ENCODE measurements at places on chromosomes 11 and 22.

GRCh38 chr11:2420502-2421225 is 20.1 kb downstream of the TSSC4 start:
- peak; percentile 32 for DNase-seq

GRCh38 chr22:23818541-23818940 is 20.3 kb downstream of the DERL3 start:
- DNase-seq: no peak

GRCh38 chr11:13012056-13012661 is 3.0 kb downstream of the RASSF10 start:
- no peak for DNase-seq

DNA sequence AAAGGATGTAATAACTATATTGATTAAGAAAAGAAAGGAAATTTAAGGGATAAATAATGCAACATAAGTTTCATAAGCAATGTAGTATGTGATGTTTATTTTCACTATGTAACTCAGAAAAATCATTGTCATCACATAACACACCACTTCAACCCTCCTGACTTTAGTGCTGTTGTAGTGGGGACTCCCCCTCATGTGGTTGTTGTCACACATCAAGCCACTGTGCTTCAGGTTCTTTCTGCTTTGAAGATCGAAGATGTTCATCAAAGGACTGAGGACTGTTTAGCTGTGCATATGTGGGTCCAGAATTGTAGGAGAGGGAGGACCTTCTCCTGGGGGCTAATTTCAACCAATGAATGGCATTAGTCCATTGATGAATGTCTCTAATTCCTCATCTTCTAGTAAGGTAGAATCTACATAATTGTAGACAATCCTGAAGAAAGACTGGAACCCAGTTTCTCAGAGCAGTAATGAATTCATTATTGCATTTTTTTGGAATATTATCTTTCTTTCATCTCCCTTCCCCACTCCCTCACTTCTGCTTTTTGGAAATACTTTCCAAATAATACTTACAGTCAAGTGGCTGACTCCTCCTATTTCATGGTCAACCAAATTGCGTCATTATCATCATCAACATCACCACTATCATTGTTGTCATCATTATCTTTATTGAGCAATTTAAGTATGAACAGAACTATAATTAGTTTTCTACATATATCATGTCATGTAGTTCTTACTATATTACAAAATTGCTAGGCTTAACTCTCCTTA is 9.8 kb upstream of the CARD16 start:
- DNase-seq: no peak

- no peak for DNase-seq
Observed at GRCh38 chr22:17910561-17911311, 113.6 kb downstream of the MICAL3 start.

- DNase-seq: no peak
Observed at GRCh38 chr11:78432956-78433355, 15.3 kb upstream of the GAB2 start.

DNA sequence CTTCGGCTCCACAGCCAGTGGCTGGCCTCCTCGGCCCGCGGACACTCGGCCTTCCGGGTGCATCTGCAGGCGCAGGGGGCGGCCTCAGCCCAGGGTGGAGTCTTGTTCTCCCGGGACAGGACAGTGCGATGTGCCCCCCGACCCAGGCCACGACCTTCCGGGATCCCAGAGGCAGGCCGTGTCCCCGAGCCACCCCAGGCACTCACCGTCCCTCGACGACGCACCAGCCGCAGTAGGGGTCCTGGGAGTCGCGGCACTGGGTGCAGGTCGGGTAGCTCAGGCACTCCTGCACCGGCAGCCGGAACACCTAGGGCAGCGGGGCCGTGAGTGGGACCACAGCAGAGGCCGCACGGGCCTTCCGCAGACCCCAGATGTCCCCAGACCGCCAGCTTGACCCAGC is 17.6 kb upstream of the MAPK11 start:
- no peak for DNase-seq

DNA sequence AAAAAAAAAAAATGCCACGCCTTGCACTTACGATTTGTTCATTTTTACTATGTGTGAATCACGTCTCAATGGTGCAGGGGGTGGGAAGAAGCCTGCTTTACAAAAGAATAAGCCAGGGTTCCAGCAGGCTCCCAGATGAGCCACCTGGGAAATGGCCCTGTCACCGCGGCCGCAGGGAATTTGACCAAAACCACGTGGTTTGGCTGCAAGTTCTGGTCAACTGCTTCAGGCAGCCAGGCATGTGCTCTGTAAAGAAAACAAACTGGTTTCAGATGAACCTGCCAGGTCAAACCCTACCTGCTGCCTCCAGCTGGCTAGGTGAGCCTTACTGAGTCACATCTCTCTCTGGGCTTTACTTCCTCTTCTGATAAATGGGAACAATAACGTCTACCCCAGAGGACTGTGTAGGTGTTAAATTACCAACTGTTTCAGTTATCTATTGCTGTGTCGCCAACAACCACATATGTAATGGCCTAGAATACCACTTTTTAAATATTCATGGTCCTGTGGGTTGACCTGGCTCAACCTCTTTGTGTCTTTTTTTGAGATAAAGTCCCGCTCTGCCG is 30.5 kb upstream of the GCAT start:
- no peak for DNase-seq

GRCh38 chr11:16440136-16440535 is 83.8 kb upstream of the SOX6 start:
- DNase-seq: no peak

GRCh38 chr11:27699926-27700350 is 317 bp downstream of the BDNF start:
- DNase-seq: no peak

DNA sequence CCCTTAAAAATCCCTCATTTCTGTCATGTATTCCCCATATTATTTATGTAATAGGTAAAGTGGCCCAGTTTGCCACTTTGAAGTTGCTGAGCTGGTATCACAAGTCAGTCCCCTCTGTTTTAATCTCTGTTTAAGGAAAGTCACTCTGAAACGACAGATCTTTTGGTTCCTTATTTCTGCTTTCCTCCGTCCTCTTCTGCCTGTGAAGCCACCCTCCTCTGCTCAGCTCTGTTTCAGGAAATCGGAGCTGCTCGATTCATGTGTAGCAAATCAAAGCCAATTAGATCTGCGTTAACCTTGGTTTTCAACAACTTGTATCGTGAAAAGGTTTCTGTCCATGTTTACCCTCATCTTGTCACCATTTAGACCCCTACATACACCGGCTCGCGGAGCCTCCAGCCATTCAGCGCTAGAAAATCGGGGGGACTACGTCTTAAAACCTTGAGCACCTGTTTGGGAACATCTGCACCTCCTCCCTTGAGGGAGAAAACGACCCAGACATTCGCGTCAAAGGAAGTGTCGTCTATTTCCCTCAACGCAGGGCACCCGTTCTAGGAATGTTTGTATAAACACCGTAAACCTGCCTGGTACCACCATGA is 576 bp upstream of the SC5D start:
- no peak for DNase-seq

- no peak for DNase-seq
Observed at GRCh38 chr22:37816543-37817180, 6.5 kb upstream of the GALR3 start.

DNA sequence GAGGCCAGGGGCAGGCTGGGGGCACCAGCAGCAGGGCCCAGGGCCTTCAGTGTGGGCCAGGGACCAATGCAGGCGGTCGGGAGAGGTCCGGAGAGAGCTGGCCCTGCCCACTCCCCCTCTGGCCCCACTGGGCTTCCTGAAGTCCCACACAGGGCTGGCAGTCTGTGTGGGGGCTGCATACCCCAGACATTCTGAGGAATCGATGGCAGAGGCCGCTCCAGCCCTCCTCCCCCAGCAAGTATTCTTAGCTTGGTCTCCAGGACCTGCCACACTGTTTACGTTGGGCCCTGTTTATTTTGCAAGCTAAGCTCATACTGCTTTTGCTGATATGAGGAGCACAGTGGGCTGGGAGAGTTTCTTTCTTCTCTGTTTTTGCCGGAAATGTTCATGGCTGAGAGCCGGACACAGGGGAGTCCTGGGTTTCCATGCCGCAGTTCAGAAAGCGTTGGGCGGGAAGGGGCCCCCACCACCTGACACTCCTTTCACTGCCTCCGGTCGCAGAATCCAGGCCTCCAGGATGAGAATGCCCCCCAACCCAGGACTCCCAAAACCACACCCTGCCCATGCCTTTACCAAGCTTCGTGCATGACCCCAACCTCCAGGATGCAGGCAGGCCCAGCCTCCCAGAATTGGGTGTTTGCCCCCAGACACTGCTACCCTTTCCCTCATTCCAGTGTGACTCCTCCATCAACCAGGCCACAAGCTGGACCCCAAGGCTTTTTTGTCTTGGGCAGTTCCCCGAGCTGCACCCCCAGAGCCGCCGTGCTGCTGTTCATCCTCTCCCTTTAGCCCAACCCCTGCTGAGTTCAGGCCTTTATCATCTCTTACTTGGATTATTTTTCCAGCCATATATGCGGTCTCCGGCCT is 81.8 kb upstream of the KCNQ1OT1 start:
- no peak for DNase-seq

GRCh38 chr11:86108191-86108590 is 39.3 kb upstream of the PICALM start:
- DNase-seq: no peak

- no peak for DNase-seq
Observed at GRCh38 chr11:37171451-37171850, 573.4 kb upstream of the RAG2 start.

GRCh38 chr11:27456140-27456794 is 16.3 kb downstream of the LGR4 start:
- DNase-seq: no peak

DNA sequence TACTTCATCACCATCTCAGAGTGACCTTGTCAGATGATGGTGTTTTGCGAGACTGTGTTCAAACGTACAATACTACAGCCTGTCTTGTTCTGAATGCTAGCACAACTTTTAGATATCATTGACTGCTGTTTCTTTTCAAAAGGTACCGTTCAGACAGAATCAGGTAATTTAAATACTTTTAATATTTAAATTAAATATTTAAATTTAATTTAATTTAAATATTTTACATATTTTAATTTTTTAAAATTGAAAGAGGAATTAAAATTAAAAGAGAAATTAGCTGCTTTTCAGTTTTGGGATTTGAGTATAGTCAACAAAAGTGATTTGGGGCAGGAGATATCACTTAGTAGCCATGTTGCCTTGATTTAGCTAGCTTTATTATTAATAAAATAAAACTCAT is 642.1 kb upstream of the CCDC179 start:
- no peak for DNase-seq

DNA sequence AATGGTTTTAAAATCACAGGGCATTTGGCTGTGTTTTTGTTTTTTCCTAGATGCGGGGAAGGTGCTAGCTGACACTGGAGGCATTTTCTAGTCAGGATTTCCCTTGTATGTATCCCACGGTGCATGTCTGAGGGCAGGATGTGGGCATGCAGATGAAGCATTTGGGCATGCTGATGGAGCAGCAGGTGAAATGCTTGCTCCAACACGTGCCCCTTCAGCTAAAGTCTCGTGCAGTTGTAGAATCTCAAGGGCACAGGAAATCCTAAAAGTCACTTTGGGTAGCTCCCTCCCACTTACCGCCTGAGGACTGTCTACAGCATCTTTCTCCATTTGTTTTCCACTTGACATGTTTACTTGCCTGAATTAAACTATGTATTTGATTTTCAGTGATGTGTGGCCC is 429.4 kb upstream of the B3GAT1 start:
- no peak for DNase-seq

DNA sequence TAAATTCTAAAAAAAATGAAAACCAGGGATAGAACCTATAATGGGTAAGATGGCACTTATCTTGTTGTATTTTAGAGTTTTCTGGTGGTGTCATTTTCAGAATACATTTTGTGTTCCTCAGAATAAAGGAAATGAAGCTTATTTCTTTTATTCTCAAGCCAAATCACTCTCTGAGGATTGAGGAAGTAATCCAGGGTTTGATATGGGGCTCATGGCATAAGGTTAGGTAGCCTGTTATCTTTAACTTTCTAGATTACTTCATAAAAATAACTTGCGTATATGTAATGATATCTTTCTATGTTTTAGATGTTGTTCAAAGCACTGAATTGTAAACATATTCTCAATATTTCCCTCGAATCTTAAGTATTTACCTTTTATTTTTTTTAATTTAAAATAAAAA is 33.5 kb downstream of the PDE3B start:
- no peak for DNase-seq

GRCh38 chr11:131928992-131929391 is 558.6 kb downstream of the NTM start:
- DNase-seq: no peak

GRCh38 chr11:132886335-132886734 is 646.0 kb downstream of the OPCML start:
- DNase-seq: no peak

GRCh38 chr11:104918113-104918824 is 20.0 kb upstream of the CASP12 start:
- DNase-seq: no peak

- no peak for DNase-seq
Observed at GRCh38 chr11:126790550-126791081, 210.0 kb downstream of the KIRREL3 start.

- DNase-seq: no peak
Observed at GRCh38 chr11:66346476-66347424, 679 bp downstream of the B4GAT1 start.

DNA sequence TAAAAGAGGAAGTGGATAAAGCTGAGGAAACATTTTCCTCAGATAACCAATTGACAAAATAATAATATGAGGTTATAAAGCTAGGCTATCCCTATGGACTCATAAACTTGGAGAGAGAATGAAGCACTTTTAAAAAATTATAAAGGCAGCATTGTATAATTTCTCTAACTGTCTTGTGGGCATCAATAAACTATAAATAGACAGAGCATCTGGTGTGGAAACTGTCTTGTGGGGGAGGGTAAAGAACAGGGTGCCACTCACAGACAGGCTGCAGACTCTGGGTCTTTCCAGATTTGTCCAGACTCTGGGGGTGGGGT is 333.5 kb downstream of the BUD13 start:
- DNase-seq: no peak

DNA sequence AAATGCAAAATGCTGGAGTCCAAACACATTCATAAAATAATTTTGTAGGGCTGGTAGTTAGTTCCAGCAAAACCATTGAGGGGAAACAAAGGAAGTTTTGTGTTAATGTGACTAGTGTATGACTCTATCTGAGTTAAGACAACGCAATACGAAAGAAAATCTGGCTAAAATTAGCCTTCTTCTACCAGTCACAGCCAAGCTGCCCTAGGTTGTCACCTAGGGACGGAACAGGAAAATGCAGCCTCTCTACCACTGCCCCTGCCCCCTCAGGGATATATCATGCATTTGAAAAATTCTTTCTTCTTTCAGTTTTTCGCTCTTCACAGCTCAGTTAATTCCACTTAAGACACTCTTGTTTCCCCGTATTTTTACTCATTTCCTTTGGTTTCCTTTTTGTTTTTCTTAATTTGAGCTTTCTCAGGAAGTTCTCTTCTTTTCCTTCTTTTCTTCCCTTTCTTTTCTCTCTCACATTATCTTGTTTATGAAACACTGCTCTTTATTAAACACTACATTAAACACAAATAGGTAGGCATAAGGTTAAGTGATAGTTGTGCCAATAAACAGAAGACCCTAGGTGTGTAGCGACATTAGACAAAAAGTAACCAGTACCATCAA is 30.6 kb downstream of the KIRREL3 start:
- DNase-seq: no peak

- no peak for DNase-seq
Observed at GRCh38 chr11:22467248-22467647, 129.1 kb downstream of the SLC17A6 start.

Measured in activated CD8-positive, alpha-beta memory T cell treated with anti-CD3 and anti-CD28 coated beads for 4 hours (primary cell).